CD4-positive, alpha-beta memory T cell (primary cell): ENCODE measurements at places on chromosomes 7 and 10.

DNA sequence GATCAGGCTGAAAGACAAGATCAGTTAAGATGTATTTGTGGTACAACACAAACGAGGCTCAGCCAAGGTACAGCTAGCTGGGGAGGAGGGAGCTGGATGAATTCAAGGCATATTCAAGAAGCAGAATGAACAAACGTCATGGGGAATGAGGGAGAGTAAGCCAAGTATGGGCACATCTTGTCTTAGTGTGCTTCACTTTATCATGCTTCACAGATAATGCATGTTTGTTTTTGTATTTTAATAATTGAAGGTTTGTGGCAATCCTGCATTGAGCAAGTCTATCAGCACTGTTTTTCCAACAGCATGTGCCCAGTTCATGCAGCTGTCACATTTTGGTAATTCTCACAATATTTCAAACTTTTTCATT, 135.4 kb downstream of the HIBADH start:
- no peaks in the 10 kb centered on the region for H3K4me1 ChIP-seq
- no peaks in the 10 kb centered on the region for H3K36me3 ChIP-seq
- no peak overlapping the region for H3K4me3 ChIP-seq
- H3K27ac ChIP-seq: no peak overlapping the region

DNA sequence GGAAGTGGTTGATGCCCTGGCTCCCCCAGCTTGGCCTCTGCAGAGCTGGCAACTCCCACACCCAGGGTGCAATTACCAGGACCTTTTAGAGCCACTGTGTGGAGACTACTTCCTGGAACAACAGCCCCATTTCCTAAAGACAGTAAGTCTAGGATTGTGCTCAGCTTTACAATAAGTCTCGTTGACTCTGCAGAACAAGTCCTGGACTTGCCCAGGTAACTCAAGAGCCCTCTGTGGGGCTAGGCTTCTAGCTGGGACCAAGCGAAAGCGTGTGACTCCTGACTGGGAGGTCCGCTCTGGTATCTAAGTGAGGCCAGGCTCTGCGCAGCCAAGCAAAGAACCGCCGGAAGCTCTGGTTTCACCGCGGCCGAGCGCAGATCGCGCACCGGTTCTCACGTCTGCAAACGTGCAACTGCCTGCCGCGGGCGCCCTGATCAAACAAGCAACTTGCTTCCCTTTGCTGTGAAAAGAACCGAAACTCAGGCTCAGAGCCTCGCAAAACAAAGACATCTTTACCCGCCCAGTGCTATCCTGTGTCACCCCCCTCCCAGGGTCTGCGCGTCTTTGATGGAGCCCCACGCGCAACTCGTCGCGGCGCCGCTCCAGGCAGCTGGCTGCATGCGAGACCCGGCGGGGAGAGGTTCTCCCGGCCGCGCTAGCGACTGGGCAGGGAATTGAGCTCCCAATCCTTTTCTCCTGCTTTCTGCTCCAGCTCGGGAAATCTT, 4.4 kb upstream of the PDLIM1 start:
- H3K27ac ChIP-seq: no peak overlapping the region
- peak overlapping the region; percentile 40 for H3K4me3 ChIP-seq
- H3K4me1 ChIP-seq: peaks cover 18% of the 10 kb centered on the region
- peaks cover 1% of the 10 kb centered on the region for H3K27me3 ChIP-seq
- no peaks in the 10 kb centered on the region for H3K36me3 ChIP-seq

DNA sequence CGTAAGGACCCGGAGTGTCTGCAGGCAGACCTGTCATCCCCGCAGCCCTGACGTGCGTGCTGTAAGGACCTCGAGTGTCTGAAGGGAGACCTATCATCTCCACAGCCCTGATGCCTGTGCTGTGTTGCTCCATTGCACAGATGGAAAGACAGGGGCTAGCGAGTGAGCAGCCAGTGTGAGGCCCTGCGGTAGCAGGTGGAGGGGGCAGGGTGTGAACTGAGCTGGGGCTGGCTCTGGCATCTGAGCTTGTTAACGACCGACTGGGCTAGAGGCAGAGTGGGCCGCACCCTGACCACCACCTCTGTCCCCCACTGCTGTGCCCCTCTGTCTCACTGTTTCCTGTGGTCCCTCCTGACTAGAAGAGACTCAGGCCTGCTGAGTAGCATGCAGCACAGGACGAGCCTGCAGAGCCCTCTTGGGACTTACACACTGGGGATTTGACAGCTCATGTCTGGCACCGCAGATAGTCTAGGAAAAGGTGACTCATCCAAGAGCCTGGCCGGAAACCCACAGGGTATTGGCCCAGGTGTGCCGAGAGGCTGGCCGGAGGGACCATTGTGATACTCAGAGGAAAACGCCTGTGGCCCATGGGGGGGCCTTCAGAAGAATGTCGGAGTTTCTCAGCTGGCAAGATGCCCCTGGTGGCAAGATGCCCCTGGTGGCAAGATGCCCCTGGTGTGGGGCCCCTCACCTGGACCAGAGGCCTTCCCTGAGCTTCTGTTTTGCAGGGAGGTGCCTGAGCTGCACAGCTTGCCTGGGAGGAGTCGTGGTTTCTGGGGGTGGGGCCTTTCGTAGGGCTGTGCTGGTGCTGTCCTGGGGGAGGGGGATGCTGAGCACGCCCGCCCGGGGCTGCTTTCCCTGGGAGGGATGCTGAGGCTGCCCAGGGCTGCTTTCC, 34.3 kb downstream of the INPP5A start:
- no peak overlapping the region for H3K27ac ChIP-seq
- no peaks in the 10 kb centered on the region for H3K27me3 ChIP-seq
- peaks cover 31% of the 10 kb centered on the region for H3K4me1 ChIP-seq
- DNase-seq: no peak

DNA sequence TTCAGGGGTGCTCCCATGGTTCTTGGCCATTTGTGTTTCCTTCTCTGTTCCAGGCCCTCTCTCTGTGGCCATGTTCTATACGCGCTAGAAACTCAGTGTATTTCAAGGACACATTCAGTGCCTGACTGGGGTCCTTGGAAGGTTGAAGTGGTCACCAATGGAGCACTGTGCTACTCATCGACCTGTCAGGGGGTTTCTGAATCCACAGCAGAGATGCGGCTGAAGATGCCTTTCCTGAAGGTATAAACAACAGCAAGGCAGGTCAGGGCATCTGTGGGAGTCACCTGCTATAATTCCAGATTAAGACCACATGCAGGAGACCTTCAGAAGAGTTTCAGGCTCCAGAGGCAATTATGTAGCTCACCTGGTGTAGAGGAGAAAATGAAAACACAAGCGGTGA, 86.8 kb upstream of the MGMT start:
- no peaks in the 10 kb centered on the region for H3K4me1 ChIP-seq
- no peak for DNase-seq
- H3K27me3 ChIP-seq: no peaks in the 10 kb centered on the region
- no peak overlapping the region for H3K27ac ChIP-seq
- no peaks in the 10 kb centered on the region for H3K36me3 ChIP-seq

DNA sequence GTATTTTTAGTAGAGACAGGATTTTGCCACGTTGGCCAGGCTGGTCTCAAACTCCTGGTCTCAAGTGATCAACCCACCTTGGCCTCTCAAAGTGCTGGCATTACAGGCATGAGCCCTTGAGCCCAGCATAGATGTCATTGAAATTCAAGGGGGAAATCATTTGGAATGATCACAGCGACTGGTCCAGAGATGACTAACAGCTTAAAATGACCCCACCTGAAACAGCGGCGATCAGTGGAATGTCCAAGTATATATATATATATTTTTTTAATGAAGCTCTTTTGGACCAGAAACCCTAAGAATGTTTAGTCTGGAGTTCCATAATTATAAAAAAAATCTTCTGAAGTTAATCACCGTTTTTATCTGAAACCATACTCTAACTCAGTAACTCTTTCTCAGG, 12.5 kb upstream of the AKR1E2 start:
- no peak for DNase-seq
- H3K4me3 ChIP-seq: no peak overlapping the region
- no peaks in the 10 kb centered on the region for H3K27me3 ChIP-seq
- no peaks in the 10 kb centered on the region for H3K36me3 ChIP-seq
- H3K4me1 ChIP-seq: peaks cover 6% of the 10 kb centered on the region
- no peak overlapping the region for H3K27ac ChIP-seq

DNA sequence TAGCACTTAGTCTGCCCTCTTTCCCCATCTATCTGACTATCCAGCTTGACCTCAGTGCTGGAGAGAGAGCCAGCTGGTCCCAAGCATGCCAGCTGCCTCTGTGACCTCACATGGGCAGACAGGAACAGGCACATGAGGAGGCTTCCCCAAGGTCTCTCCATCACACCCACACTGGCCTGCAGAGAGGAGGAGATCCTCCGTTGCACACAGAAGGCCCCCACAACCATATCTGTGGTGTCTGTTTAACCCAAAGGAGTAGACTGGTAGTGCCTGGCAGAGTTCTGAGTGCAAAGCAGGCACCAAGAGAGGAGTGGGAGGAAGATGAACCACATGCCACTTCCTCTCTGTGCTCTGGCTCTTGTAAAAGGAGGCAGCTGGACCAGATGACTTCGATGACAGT, 4.8 kb upstream of the ANK3 start:
- H3K27ac ChIP-seq: no peak overlapping the region
- peaks cover 6% of the 10 kb centered on the region for H3K4me1 ChIP-seq
- DNase-seq: peak; percentile 13
- H3K4me3 ChIP-seq: no peak overlapping the region

DNA sequence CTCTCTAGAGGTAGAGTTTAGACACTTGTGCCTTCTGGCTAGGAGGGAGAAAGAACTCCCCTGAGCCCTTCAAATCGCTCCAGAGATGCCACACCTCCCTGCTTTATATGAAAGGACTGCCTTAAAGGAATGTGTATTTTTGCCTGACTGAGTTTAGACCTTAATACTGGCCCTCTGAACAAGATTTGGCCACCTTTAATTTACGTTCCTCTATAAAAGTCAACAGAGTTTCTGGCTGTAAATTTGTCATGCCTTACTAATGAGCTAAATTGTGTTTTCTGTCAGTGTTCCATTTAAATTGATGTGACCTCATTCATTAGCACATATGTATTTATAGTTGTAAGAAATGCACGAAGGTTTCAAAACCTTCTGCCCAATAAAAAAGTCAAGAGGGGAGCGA, 48.0 kb downstream of the SEMA3C start:
- no peak overlapping the region for H3K4me3 ChIP-seq
- no peak overlapping the region for H3K27ac ChIP-seq
- no peaks in the 10 kb centered on the region for H3K4me1 ChIP-seq
- no peaks in the 10 kb centered on the region for H3K27me3 ChIP-seq
- no peak for DNase-seq

DNA sequence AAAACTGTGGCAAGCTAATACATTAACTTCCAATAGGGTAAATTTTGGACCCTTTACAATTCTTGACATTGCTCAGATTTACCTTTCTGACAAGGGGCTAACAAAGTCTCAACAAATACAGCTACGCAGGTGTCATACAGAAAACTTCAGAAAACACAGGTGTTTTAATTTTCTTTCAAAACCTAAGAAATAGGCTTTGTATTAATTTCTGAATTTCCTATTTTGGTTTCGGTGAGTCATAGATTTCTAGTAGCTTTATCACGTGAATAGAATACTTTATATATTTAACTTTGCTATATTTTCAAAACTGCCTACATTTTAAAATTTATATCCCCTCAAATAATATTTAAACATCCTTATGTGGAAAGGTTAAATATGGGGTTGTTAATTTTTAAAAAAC, 215.3 kb downstream of the DGKB start:
- DNase-seq: no peak
- no peaks in the 10 kb centered on the region for H3K36me3 ChIP-seq
- no peak overlapping the region for H3K27ac ChIP-seq
- H3K4me1 ChIP-seq: no peaks in the 10 kb centered on the region
- no peak overlapping the region for H3K4me3 ChIP-seq

DNA sequence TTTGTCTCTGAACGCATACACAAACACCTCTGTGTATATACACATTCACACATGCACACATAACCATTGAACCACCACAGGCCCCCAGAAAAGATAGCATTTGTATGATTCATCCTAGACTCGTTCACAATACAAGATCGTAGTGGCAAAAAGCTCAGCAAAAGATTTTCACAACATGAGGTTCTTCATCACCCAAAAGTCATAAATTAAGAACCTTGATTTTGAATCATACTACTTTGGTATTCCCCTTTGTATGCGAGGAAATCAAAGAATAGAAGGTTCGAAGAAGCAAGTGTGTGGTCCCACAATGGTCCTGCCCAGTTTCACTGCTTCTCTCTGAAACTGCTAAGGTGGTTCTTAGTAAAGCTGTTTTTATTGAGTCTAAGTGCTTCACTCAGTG, 200.7 kb downstream of the CELF2 start:
- no peak for DNase-seq
- no peaks in the 10 kb centered on the region for H3K27me3 ChIP-seq
- H3K27ac ChIP-seq: peak overlapping the region; percentile 18
- peaks cover 92% of the 10 kb centered on the region for H3K4me1 ChIP-seq
- H3K36me3 ChIP-seq: peaks cover 57% of the 10 kb centered on the region
- H3K4me3 ChIP-seq: no peak overlapping the region

GRCh38 chr7:25009257-25009656, 29.3 kb upstream of the OSBPL3 start:
- H3K27me3 ChIP-seq: no peaks in the 10 kb centered on the region
- no peak overlapping the region for H3K4me3 ChIP-seq
- no peak for DNase-seq
- no peaks in the 10 kb centered on the region for H3K36me3 ChIP-seq
- H3K27ac ChIP-seq: no peak overlapping the region

GRCh38 chr10:93600446-93601145, 439 bp downstream of the RBP4 start:
- H3K4me3 ChIP-seq: no peak overlapping the region
- no peaks in the 10 kb centered on the region for H3K4me1 ChIP-seq
- H3K27me3 ChIP-seq: peaks cover 19% of the 10 kb centered on the region
- H3K36me3 ChIP-seq: no peaks in the 10 kb centered on the region

GRCh38 chr10:80416479-80417098, 8.2 kb downstream of the PRXL2A start:
- no peak overlapping the region for H3K4me3 ChIP-seq
- H3K36me3 ChIP-seq: no peaks in the 10 kb centered on the region
- no peak overlapping the region for H3K27ac ChIP-seq
- no peak for DNase-seq
- H3K4me1 ChIP-seq: no peaks in the 10 kb centered on the region

GRCh38 chr10:69504576-69505250, 53.4 kb downstream of the TSPAN15 start:
- no peaks in the 10 kb centered on the region for H3K27me3 ChIP-seq
- H3K4me1 ChIP-seq: peaks cover 20% of the 10 kb centered on the region

- no peaks in the 10 kb centered on the region for H3K36me3 ChIP-seq
- H3K4me1 ChIP-seq: no peaks in the 10 kb centered on the region
- H3K27me3 ChIP-seq: no peaks in the 10 kb centered on the region
- DNase-seq: no peak
- no peak overlapping the region for H3K27ac ChIP-seq
Observed at GRCh38 chr10:61791216-61791615, 110.3 kb upstream of the ARID5B start.
